Stimulated activated CD8-positive, alpha-beta memory T cell treated with anti-CD3 and anti-CD28 coated beads, Interleukin-7, amount 100 ng/mL, for 1 hour (primary cell): ENCODE measurements at places on chromosomes 5 and 9.

DNA sequence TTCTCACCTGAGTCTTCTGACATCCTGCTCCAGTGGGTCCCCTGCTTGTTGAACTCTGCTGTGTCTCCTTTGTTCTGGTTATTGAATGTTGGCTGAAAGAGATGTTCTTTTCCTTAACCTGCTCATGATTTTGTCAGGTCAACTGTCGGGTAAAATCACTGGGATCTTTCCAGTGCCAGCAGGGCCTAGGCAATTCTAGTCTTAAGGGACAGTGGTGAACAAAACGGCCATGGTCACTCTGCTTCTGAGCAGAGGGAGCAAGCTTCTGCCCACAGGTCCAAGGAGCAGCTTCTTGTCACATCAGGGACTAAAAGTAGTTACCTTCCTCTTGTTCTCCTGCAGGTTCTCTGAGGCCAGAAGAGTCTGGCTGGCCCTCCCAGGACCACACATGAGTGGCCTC lies 65.6 kb downstream of the SEC61B start:
- no peak for DNase-seq

DNA sequence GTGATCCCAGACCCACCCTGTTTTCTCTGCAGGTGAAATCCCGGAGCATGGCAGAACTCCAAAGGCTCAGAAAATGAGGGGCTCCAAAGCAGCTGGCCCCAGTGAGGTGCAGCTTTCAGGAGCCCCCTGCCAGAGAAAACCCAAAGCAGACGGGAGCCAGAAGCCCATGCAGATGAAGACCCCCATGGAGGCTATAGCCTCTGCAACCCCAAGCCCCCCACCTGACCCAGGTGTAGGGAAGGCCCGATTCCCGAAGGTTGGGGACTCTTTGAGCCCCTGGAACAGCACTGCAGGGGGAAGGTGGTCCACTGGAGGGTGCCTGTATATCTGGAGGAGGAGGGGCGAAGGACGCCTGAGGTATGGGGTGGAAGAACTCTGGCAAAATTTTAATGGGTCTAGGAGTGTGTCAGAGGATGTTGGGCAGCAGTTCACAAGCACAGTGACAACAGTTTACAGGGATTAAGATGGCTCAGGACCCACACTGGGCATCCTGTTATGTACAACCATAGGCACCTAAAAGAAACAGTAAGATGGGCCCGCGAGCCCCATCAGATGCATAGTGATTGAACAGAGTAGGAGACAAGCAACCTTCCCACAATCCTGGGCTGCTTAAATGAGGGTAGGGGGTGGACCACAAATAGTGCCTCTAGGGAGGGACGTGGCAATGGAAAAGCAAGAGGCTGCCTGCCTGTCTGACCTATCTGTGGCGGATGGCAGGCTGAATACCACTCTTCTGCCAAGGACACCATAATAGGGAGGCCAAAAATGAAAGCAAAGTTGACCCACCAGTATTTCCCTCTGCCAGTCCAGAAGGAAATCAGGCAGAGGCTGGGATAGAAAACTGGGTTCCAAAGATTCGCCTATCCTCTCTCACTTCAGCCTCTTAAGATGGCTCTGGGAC lies 16.4 kb upstream of the ANXA6 start:
- no peak for DNase-seq

- DNase-seq = no peak
Observed at GRCh38 chr9:79279356-79279755, 292.4 kb upstream of the TLE4 start.

GRCh38 chr5:179613460-179614071 lies 9.9 kb downstream of the HNRNPH1 start:
- no peak for DNase-seq

DNA sequence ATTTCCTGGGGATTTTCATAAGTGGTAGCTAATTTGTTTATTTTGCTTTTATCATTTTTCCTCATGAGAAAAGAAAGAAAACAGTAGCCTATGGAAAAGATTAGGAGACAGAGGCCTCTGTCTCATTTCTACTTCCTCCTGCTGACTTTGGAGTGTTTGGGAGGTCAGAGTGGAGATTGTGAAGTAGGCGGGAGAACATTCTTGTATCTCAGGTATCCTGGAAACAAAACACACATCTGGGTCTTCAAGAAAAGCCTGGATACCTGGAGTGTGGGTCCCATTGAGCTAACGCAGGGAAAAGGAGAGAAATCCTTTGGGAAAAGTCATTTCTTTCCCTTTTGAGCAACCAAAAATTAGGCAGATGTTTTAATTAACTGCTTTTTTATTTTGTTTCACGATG lies 161.5 kb upstream of the DMAC1 start:
- DNase-seq = no peak

GRCh38 chr5:123718238-123718637 lies 206.3 kb downstream of the CSNK1G3 start:
- no peak for DNase-seq

DNA sequence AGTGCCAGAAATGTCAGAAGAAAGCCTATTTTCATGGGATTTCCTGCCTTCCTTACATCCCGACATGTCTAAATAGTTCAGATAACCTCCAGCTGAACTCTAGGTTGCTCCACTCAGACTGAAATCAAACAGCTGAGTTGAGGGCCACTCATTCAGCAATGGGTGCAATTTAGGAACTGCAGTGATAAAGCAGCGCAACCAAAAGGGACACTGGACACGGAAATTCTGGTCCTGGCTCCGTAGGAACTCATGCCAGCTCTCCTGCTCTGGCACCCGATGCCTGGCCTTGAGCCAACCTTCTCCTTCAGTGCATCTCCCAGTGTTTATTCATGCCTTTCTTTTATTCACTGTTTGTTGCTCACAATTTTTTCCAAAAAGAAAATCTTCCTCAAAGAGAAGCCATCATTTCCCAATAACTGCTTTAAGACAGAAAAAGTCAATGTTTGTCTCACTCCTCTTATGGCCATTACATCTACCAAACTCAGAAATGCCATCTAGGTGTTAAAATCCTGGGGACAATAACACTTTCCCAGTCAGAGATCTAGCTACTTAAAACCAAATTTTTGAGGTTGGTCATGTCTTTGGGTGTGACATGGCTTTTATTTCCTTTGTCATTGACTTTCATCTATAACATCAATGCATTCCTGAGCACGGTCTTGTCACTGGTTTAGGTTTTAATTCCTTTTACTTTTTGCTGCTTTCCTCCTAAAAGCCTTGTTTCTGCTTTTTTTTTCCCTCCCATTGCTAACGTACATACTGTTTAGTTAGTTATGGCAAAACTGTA lies 126.9 kb downstream of the PDE4D start:
- no peak for DNase-seq

DNA sequence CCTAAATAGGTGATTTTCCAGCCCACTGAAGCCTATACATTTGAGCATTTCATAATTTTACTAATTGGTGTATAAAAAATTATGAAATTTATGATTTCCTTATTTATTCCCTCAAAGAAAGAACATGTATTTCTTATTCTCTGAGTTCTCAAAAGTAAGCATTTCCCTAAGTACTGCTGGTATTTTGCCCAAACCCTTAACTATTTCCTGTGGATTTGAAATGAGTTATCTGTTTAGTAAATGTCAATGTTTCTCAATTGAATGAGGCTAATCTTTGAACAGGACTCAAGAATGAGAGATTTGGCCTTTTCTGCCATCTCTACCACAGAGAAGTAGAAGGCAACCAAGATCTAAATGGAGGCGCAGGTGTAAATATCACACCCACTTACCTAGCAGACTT lies 751.7 kb downstream of the TLE1 start:
- DNase-seq = no peak
